Endodermal cell (in vitro differentiated cells): ENCODE measurements at places on chromosomes 7 and 10.
A peak's percentile ranks its signal among the peaks of the same experiment; 100 is the strongest.

DNA sequence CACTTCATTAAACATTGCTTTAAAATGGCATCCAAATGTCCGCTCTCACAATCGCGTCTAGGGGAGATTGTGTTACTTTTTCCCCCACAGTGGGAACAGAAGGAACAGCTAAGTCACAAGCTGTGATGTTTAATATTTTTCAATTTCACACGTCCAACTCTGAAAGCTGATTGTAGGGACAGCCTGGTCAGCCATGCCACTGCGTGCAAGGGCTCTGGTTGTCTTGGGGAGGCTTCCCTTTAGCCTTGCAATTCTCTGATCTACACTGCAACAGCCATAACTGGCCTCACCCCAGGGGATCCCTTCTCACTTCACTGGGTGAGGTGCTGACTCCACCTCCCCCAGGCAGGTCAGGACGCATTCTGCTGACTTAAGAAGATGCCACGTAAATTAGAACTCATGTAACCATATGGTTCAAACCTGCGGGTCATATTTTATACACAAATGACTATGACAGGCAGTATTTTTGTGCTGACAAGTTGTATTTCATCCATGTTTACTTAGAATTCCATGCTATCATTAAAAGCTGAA lies 425.2 kb upstream of the NFE2L3 start:
- DNase-seq = peak; percentile 68

- no peak for DNase-seq
These were observed 74.8 kb upstream of the CXCL12 start for GRCh38 chr10:44459671-44460070.

GRCh38 chr10:12564173-12564572 lies 214.8 kb downstream of the CAMK1D start:
- no peak for DNase-seq

DNA sequence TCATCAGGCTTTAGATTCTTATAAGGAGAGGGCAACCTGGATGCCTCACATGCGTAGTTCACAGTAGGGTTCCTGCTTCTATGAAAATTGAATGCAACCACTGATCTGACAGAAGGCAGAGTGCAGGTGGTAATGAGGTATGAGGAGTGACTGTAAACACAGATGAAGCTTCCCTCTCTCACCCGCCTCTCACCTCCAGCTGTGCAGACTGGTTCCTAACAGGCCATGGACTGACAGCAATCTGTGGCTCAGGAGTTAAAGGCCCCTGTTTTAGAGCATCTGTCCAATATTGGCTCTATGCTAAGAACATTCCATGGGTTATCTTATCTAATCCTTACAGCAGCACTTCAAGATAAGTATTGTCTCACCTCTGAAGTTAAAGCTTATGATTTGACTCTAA lies 213.5 kb upstream of the NRP1 start:
- no peak for DNase-seq

DNA sequence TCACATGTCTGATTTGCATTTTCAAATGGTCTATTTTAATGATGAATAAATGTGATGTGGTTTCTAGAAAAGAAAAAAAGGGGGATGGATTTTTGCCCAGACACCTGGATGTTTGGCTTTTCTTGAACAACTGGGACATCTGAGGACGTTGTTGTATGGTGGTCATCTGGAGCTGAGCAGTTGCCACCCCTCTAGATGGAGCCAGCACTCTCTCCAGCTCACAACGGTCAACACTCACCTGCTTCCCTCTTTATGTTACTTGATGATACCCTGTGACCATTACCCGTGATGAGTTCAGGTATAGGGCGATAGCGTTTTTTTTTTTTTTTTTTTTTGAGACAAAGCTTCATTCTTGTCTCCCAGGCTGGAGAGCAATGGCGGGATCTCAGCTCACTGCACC lies 30.1 kb upstream of the PAXIP1 start:
- no peak for DNase-seq

DNA sequence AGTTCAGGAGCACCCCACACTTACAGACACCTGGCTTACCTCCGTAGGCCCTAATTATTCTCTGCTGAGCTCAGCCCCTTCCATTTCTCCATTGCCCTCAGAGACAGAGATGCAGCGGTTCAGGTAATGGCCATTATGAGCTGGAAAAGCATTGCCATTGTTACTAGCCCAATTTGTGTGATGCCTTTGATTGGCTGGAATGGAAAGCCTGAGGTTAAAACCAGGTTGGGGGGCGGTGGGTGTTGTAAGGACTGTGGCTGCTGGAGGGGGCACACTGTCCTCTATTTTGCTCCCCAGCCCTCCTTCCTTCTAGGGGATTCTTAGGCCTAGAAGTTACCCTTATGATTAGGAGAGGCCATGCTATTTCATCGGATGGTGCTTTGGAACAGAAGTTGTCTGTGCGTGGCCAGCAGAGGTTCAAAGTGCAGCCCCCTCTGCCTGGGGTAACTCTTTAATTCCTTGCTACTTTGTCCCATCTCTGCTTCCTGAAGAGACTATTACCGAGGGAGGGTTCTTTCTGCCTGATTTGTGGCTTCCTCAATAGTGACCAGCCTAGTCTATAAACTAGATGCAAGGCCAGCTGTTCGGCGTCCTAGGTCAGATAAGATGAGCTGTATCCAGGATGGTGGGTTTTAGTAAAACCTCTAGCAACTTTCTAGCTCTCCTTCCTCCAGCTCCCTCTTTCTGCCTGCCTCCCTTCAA lies 14.2 kb upstream of the ACSL5 start:
- no peak for DNase-seq

GRCh38 chr10:120727001-120727400 lies 124.2 kb upstream of the WDR11 start:
- no peak for DNase-seq

DNA sequence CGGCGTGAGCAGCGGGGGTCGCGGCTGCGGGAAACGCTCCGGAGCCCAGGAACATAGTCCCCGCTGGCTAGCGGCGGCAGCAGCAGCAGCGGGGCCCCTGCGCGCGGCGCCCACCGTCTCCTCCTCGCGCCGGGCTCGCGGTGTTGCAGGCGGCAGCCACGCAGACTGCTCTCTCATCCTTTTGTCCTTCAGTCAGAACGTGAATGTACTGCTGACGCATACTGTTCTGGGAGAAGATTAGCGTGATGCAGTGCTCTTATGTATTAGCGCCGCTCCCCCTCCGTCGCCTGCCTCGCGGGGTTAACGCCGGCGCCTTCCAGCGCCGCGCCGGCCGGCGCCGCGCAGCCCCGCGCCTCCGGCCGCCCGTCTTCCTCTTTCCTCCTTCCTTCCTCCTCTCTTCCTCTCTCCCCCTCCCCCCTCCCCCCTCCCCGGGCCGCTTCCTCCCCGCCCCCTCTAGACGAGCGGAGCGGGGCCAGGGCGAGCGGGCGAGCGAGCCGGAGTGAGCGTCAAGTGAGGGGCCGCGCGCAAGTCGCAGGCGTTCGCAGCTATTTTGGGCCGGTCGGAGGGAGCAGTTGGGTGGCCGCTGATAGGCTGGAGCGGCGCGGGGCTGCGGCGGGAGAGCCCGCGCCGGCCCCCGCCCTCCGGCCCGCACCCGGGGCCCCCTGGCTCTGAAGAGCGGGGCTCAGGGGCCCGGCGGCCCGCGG lies 816 bp upstream of the LRRC4 start:
- peak; percentile 84 for DNase-seq

DNA sequence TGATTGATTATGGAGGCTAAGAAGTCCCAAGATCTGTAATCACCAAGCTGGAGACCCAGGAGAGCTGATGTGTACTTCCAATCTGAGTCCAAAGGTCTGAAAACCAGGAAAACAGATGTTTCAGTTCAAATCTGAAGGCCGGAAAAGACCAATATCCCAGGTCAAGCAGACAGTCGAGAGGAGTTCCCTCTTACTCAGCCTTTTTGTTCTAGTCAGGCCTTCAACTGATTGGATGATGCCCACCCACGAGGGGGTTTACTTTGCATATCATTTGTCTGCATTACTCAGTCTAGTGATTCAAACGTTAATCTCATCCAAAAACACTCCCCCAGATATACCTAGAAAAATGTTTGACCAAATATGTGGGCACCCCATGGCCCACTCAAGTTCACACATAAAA lies 7.4 kb upstream of the ARID5B start:
- no peak for DNase-seq

DNA sequence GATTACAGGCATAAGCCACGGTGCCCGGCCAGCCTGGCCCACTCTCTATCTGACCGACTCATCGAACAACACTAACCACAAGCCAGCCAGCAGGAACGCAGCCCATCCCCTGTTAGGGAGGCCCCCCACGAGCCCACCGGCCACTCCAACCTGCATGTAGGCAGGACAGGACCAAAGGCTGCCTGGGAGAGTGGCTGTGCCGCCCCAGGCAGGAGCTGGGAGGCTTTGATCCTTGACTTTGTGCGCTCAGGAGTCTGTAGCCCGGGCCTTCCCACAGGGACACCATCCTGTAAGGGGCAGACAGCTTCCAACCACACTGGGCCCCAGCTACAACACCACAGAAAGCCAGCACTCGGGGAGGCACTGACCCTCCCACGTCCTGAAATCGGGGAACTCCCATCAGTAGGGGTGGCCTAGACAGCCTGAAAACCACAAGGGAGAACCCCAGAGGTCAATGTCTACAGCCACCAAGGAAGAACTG lies 29.4 kb downstream of the GRID1 start:
- DNase-seq = no peak

DNA sequence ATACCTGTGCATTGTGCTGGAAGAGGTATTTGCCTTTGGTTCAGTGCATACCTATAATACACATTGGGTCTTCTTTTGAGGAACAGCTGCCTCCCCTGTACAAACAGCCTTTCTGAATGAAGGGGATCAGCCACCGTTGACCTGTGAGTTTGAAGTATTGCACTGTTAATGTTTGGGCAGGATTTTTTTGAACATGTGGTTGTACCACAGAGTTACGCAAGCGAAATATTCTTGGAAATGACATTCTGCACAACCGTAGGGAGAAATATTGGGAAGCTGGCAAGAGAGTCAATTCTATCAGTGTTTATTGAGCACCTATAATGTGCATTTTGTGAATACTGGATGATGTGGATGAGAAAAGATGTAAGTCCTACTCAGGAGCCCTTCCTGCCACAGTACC lies 270.6 kb downstream of the AUTS2 start:
- no peak for DNase-seq

DNA sequence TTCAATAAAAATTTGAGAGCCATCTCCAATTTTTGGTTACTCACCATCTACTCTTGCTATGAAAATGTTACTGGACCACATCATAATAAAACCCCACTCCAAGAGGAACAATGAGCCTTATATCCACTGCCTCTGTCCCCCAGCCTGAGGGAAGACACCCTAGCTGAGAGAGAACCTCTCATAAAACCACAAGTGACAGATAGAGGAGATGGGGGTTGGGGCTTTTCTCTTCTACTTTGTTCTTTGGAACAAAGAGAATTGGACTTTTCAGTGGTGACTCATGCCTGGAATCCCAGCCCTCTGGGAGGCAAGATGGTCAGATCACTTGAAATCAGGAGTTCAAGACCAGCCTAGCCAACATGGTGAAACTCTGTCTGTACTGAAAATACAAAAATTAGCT lies 27.6 kb upstream of the TAS2R16 start:
- DNase-seq = no peak

DNA sequence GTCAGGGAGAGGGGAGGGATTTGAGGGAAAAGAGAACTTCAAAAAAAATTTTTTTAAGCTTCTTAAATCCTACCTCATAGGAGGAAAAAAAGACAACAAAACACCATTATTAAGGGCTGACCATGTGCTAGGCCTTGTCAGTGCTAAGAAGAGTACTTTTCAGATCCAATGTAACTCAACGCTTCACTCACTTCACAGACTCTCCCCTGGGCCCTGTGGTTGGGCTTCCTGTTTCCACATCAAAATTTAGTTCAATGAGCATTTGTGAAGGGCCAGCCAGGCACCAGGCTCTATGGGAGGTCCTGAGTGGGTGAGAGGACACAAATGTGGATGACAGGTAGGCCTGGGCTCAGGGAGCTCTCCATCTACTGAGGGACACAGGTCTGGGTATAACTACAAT lies 249.8 kb downstream of the PTEN start:
- no peak for DNase-seq

GRCh38 chr10:121595806-121596688 lies 2.2 kb downstream of the FGFR2 start:
- DNase-seq = peak; percentile 88

DNA sequence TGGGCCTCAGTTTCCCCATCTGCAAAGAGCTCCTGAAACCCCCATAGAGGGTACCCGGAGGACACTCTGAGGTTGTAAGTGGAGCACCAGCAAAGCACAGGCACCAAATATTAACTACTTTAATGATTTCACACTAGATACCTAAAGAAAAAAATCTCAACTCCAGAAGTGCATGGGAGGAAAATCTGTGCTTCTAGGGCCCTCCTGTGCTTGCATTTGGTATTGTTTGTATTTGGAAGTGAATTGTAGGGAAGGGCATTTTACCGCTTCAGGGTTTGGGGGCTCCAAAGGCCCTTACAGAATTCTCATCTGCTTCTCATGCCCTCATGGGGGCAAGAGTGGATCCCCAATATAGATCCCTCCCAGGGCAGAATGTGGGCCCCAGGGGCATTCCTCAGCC lies 22.4 kb upstream of the DRGX start:
- DNase-seq = no peak

GRCh38 chr7:110786328-110786965 lies 304.5 kb upstream of the LRRN3 start:
- DNase-seq = no peak

GRCh38 chr7:136687693-136688322 lies 180.6 kb upstream of the CHRM2 start:
- DNase-seq = peak; percentile 51

- DNase-seq = no peak
These were observed 10.1 kb downstream of the MCMBP start for GRCh38 chr10:119862524-119862923.

- DNase-seq = no peak
These were observed 47.7 kb downstream of the DLD start for GRCh38 chr7:107938456-107939250.

GRCh38 chr7:151229249-151229648 lies 2.2 kb upstream of the ABCF2 start:
- no peak for DNase-seq

- no peak for DNase-seq
These were observed 49.5 kb downstream of the SMURF1 start for GRCh38 chr7:99094401-99094800.

GRCh38 chr7:24478137-24478655 lies 95.1 kb upstream of the PALS2 start:
- DNase-seq = no peak

DNA sequence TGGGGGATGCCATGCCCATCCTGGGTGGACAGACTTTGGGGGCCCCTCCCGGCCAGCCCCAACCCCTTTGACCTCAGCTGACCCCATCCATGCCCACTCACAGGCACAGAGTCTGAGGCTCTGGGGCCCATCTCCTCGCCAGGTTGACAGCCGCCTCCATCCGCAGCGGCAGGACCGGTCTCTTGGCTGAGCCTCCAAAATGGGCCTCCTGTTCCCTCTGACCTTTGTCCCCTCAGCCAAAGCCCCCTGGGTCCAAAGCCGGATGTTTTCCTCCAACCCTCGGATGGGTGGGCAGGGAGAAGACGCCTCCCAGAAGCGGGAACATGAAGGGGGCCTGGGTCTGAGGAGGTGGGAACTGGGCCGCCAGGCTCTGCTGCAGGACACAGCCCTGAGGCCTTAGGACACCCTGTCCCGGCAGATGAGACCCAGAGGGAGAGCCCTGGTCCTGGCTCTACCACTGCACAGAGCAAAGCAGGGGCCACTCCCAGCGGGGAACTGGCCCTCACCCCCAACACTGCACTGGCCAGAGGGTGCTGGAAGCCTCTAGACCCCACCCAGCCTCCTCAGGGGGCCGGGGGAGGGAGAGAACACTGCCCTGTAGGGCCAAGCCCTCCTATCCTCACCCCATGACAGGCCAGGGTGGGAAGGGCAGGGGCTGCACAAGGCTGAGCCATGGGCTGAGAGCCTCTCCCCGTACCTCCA lies 12.6 kb downstream of the PDGFA start:
- DNase-seq = no peak
